Esophagus muscularis mucosa (tissue), 4 donors: ENCODE measurements at places on chromosomes 7 and 10.

GRCh38 chr10:123890226-123890625 lies 1.4 kb downstream of the CPXM2 start:
- no peak for DNase-seq

GRCh38 chr7:50687096-50687495 lies 95.6 kb downstream of the GRB10 start:
- DNase-seq: no peak

GRCh38 chr7:147803606-147804005 lies 787.0 kb upstream of the C7orf33 start:
- DNase-seq: no peak

GRCh38 chr7:139936760-139937310 lies 107.8 kb downstream of the TBXAS1 start:
- DNase-seq: no peak

DNA sequence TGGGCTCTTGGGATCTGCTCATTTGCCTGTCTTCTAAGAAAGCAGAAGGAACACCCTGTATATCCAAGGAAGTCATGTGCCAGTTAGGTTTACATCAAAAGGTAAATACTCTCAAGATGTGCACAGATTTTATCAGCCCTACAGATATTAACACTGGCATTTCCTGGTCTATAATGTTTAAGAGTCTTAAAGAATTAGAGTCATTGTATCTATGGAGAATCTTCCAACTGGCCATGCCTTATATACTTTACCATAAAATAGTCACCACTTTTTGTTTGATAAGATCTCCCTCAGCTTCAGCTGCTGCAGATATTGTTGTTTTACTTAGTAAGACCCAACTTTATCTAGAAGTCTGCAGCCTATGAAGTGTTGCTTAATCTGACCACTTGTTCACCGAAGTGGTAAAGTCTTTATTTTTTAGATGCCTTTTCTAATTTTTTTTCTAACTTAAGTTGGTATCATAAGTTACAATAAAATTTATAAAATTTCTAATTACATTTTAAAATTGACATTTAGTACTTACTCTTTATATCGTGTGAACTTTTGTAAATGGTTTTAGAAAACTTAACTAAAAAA lies 58.5 kb downstream of the CPED1 start:
- no peak for DNase-seq

- peak; percentile 21 for DNase-seq
Observed at GRCh38 chr10:24968349-24968748, 15.9 kb upstream of the PRTFDC1 start.

DNA sequence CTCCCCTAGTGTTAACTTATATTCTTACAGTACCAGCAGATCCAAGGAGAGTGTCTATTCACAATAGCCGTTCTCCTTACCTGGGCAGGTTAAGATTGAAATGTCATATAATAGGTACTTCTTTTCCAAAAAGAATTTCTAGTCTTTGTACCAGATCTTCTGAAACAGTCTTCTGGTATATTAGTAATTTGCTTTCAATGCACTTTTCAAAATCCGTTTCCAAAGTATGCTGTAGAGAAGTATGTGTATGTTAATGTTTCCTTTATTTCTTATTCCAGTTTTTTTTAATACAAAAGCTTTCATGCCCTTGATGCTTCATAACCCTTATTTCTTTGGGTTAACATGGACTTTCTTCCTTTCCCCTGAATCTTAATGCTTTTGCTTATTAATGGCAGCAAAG lies 188.2 kb downstream of the MLLT10 start:
- DNase-seq: no peak

- no peak for DNase-seq
Observed at GRCh38 chr10:121734589-121735045, 136.4 kb upstream of the FGFR2 start.

- DNase-seq: no peak
Observed at GRCh38 chr10:85642082-85642420, 724.5 kb downstream of the GRID1 start.

DNA sequence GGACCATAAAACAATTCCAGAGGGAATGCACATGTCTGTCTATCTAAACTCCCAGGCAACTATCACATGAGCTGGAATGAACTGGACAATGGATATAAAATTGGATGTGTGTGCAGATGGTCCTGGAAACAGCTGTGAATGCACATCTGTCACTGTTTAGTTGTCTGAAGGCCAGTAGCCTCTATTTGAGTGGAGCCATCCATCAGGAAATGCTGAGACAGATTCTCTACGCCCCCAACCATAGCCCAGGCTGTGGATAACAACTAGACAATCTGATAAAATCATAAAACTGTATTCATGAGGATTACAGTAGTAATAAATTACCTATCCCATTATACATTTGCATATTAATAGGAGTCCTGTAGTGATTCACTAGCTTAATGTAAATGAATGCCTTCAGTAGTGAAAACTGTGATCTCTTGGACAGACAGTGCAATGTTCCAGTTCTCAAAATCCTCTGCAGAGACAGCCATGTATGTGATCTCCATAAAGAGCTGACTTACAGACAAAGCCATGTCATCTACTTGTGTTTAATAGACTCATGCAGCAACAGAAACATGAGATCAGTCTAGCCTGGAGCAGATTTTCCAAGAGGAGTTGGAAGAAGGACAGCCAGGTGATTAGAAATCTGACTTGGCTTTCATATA lies 907.6 kb downstream of the KCNMA1 start:
- DNase-seq: no peak

DNA sequence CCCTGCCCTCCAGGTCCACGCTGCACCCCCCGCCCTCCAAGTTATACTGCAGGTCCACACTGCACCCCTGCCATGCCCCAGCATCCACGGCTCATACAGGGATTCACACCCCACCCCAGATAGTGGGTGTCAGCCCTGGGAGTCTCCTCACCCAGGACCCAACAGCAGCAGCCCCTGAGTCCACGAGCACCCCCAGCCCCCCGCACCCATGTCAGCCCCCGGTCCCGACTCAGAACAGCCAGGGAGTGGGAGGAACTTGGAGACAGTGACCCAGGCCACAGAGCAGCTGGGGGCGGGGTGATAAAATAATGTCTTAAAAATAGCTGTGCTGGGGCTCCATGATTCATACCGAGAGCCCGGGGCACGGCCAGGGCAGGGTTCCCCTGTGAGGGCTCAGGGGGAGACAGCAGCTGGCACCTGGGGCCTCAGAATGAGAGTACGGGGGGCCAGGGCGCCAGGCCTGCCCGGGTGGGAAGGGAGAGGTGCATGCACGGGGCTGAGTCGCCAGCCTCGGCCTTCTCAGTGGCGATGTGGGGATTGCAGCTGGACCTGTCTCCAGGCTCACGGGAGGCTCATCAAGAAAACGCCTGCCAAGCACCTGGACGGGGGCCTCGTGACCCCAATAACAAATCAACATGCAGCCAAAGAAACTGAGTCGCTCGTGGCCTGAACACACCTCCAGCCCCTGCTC lies 29.8 kb downstream of the ADAP1 start:
- no peak for DNase-seq

- no peak for DNase-seq
Observed at GRCh38 chr10:71222601-71223346, 10.4 kb downstream of the UNC5B start.

DNA sequence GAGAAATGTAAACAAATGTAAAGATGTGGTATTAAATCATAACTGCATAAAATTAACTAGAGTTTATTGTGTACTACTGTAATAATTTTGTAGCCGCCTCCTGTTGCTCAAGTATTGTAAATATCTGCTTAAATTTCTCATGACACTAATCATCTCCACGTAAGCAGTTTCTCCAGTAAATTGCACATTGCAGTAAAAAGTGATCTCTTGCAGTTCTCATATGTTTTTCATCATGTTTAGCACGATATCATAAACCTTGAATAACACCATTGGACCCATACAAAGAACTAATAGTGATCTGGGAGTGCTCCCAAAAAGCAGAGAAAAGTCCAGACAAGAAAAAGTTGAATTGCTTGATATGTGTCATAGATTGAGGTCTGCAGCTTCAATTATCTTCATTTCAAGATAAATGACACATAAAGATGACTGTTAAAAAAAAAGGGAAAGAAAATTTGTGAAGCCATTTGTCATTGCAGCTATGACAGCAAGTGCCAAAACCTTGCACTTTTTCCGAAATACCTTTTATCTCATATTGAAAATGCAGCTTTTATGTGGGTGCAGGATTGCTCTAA lies 15.3 kb downstream of the LIPA start:
- DNase-seq: no peak

DNA sequence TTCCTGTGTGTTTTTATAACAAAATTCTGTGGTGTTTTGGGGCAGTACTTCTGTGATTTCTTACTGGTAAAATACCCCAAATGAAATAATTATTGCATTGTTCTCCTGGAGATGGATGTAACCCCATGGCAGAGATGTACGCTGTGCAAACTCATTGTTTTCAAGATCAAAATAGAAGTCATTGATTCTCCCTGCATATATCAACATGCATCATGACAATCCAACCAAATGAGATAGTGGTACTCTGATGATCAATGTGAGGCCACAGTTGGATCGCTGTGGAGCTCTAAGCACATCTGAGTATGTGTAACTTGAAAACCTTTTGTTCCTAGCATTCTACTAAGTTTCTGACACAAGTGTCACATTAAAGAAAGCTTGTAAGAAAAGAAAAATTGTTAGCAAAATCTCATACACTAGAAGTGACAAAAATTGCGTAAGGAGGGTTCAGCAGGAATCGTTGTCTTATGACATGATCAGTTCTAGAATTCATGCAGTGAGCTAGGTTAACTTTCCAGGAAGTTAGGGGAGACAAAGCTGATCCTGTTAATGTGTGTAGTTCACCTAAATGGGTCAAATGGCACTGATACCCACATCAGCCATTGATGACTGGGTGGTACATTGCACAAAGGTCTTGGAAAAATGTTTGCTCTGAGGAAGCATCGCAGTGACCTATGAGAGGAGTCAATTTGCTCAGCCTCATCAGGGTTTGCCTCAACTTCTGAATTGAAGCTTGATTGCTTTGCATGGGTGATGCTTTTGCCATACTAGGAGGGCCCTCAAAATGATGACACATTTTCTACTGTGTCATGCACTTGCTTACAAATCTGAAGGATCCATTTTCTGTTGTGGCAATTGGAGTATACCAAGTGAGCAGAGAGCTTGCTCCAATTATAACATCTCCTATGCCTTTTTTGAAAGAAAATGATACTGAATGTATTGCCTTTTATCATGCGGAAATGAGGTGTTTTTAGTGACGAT lies 145.1 kb downstream of the PLXDC2 start:
- DNase-seq: no peak

DNA sequence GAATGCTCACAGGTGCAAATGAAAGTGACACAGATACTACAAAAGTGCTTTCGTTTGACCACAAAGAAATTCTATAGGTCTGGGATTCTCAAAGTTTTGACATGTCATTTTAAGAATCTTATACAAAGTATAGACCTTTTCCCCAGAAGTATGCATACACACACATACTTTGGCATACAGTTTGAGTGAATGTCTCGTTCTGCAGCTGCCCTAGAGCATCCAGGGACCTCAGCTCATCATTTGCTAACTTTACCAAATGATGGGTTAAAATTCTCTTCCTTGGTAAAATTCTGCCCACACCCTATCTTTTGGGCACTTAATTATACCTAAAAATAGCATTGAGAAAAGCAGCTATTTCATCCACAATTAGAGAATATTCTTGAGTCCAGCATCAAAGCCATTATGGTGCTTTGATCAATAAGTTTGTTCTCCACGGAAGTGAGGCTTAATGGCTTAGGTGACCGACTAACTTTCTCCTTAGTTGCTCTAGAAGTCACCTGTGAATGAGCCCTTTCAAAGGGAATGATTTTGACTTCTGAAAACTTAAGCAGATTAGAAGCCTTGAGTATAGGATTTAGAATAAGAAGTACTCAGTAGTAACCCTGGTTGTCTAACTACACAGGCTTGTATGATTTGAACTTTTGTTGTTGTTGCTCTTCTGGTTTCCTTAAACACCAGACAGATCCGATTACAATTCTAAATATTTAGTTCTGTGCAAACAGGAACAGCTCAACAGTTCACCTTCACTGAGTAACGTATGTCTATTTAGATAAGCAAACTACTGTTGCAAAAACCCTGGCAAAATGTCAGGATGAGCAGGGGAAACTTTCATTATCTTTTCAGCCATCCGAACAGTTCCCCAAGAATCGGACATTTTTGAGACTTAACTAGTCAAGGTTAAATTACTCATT lies 70.6 kb downstream of the CNNM2 start:
- no peak for DNase-seq

- DNase-seq: no peak
Observed at GRCh38 chr7:126574276-126575250, 678.2 kb downstream of the GRM8 start.

GRCh38 chr7:16634271-16634738 lies 11.2 kb downstream of the ANKMY2 start:
- DNase-seq: no peak

DNA sequence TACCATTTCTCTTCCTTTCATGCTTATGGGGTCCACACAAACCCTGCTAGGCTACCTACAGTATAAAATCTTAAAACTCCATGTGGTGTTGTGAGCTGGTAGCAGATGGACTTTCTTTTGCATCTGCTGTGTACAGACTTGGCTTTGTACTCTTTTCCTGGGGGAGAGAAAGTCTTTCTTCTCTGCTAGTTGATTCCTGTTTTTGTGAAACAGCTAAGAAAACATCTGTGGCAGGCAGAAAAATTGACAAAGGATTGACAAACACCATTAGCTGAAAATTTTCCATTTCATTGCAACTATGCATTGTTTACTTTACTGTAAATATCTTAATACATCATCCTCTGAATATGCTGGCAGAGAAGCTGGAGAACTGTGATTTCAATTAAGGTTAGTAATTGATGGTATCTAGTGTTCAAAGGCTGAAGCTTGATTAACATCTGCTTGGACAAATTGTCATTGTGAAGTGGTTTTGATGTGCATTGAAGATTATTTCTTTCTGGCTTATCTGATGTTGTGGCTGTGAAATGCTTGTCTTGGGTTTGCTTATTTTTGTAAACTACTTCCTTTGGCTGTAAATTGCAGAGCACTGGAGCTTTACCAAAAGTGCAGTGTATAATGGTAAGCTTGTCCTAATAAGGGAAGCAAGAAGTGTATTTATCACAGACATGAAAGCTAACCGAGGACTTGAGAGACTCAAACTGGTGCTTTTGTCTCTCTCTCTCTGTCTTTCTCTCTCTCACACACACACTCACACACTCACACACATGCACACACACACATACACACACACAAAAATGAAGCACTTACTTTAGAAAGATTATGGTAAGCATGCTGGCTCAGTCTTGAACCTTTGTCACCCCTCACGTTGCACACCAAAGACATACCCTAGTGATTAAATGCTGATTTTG lies at the start of gene FOXP2:
Gene FOXP2, plus strand, starts transcription at position 660 of the 908 bp plus-strand sequence. CDS start 11,697 bp downstream, outside the sequence.
- DNase-seq: no peak

- DNase-seq: no peak
Observed at GRCh38 chr7:66837007-66837406, 84.0 kb upstream of the TMEM248 start.

DNA sequence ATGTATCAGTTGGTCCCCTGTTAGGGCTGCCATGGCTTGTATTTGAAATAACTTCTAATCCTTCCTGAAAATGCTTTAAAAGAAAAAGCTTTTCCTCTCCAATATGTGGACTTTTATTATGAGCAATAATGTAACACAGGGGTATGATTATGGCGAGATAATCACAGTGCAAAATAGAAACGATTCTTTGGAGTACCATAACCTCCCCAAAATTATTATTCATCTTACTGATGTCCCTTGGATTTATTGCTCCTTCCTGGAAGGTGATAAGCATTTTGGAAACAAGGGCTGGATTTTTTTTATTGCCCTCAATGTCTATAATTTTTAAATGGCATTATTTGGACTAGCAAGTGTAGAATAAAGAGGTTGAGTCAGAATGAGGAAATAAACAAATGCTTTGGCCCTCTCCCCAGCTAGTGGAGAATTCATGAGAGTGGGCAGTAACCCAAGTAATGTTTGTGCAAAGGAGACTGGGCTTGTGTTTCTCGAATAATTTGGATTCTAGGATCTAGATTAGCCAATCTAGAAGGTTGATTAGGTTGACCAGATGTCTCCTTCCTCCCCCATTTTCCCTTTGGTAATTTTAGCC lies 403.9 kb upstream of the CELF2 start:
- no peak for DNase-seq
